ENCODE measurements at places on chromosomes 16 and 17. TPM values are rescaled to one million over a fixed set of nuclear protein-coding genes. Genes with fewer than 3 reads are reported as not detected.
A peak's percentile ranks its signal among the peaks of the same experiment; 100 is the strongest.

ABCC12 gene
- total RNA-seq = not detected

GPR139 gene
- total RNA-seq = not detected

BLTP2 gene
- total RNA-seq = 137 TPM

GDPD3 gene
- not detected for total RNA-seq

CCDC92B gene
- 0.31 TPM for total RNA-seq

DNA sequence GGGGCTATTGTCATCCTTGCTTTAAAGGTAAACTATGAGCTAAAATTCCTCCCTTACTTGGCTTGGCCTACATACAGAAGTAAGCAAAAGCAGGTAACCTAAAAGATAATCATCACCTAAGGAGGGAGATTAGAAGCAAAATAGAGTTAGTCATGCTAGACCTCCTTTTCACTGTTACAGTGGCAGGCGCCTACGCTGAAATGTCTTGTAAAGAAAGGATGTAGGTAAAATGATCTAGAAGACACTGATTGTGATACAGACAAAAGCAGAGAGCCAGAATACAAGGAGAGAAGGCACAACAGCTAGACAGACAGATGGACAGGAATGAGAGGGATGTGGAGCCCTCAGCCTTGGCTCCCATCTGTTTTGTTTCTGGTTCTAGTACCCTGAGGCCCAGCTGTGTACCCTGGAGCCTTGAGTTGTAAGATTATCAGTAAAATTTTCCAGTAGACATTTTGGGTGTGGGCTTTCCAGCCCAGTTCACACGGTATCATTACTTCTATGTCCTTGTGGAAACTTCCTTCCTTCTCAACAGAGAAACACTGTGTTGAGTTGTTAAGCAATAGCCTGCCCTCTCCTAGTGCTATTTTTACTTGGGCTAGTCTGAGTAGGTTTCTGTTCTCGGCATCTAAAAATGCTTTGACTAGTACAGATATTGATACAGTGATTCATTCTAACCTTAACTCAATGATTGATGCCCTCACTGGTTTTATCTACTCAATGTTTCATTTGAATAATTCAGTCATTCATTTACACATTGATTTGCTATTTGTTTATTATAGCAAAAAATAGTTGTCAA lies 7.7 kb upstream of the C16orf78 start:
- no peak for DNase-seq

GRCh38 chr17:38354466-38354865 lies 2.8 kb downstream of the SOCS7 start:
- DNase-seq = peak; percentile 55

DNA sequence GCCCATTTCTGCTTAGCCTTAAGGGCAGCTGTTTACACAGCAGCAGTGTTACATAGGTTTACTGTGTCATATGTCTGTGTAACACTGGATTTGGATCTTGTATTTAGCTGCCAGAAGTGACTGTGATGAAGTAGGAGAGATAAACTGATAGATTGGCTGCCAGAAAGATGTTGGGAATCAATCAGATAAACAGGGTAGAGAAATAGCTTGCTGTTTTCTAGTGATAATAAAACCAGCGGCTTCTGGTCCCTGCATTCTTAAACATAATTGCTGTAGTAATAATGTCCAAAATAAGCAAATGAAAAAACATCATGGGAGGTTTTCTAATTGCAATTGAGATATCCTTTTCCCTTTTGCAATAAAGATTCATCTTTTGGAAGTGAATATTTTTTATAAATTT lies 68.7 kb downstream of the AATF start:
- DNase-seq = no peak

DNA sequence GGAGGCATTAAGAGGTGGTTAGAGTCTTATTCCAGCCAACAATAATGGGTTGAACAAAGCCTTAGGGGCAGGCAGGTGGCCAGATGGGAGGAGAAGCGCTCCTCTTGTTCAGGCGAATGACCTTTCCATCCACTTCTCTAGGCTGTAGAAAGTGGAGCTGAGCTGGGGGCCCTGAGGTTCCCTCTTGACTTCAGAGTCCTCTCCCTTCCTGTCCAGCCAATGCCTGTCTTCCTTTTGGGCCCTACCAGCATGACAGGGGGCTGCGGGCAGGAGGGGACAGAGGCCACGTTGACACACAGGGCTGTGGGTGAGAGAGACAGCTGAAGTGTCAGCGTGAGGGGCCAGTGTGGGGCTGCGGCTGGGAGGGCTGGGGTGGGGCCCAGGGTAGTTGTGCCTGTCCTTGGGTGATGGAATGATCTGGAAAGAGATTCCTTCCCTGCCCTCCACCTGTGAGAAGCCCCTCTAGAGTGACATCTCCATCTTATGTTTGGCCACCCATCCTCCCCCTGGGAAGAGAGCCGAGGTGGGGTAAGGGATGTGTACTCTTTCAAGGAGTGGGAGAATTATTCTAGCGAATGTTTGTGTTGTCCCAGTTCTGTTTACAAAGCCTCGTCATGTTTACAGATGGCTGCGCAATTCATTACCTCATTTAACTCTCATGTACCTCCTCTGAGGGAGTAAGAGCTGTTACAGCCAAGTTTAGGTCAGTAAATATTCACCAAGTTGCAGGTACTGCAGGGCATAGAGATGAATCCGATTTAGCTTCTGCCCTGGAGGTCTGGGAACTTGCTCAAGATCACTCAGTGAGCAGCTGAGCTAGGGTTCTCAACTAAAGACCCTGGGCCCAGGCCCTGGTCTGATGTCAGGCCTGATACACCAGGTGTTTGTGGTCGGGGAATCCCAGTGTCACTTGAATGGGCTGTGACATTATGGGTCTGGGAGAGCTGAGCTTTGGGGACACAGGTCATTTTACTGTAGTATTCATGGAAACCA lies 3.3 kb downstream of the ERBB2 start:
- no peak for DNase-seq

GRCh38 chr17:34547453-34548063 lies 31.8 kb upstream of the TMEM132E start:
- no peak for DNase-seq

GRCh38 chr17:60971515-60972369 lies 294.1 kb downstream of the BCAS3 start:
- DNase-seq = peak; percentile 11

DNA sequence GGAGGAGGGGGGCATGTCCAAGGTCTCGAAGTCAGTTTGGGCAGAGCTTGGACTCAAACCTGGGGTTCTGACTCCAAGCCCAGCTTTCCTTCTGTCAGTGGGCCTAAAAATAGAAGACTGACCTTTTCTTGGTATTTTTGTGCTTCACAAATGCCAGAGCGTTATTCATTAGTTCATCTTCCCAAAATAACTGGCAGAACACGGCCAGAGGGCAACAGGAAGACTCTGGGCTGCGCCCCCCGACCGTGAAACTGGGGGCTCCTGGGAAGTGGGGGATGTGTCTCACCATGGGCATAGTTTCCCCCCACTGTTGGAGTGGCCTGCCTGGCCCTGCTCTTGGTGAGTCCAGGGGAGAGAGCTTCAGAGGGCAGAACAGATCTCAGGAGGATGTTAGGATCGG lies 94.0 kb downstream of the SOCS1 start:
- peak; percentile 95 for DNase-seq

- no peak for DNase-seq
These were observed 2.8 kb upstream of the ACSF3 start for GRCh38 chr16:89090669-89091426.

- DNase-seq = peak; percentile 32
These were observed 94.6 kb downstream of the SPECC1 start for GRCh38 chr17:20103454-20104446.

DNA sequence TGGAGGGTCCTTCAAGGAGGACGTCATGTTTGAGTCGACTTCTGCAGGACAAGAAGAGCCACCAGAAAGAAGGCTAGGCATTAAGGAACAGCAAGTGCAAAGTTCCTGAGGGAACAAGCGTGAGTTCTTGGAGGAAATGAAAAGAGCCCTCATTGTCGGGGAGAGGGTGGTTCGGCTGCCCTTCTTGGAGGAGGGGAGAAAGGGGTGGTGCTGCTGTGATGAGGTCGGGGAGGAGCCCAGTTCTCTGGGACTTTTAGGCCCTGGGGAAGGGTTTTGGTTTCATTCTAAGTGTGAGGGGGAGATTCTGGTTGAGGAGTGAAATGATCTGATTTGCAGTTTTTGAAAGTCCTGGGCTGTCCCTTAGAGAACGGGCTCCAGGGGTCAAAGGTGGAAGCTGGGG lies 4.1 kb downstream of the BICDL2 start:
- no peak for DNase-seq

DNA sequence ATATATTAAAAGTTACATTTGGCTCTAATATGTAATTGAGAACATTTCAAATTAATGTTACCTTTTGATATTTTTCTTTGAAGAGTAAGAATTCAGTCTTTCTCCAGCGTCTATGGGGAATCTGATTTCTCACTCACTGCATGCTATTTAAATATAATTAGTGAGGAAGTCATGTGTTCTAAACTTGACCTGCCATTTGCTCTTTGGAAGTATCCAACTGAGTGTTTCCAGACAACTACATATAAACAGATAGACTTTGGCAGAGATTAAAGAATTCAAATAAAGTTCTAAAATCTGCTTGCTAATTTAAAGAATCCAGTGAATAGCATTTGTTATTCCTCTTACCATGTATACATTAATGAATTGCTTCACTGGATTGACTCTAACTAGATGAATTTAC lies 23.5 kb downstream of the OMG start:
- no peak for DNase-seq

- DNase-seq = no peak
These were observed 84.6 kb downstream of the MRTFB start for GRCh38 chr16:14155572-14156190.

DNA sequence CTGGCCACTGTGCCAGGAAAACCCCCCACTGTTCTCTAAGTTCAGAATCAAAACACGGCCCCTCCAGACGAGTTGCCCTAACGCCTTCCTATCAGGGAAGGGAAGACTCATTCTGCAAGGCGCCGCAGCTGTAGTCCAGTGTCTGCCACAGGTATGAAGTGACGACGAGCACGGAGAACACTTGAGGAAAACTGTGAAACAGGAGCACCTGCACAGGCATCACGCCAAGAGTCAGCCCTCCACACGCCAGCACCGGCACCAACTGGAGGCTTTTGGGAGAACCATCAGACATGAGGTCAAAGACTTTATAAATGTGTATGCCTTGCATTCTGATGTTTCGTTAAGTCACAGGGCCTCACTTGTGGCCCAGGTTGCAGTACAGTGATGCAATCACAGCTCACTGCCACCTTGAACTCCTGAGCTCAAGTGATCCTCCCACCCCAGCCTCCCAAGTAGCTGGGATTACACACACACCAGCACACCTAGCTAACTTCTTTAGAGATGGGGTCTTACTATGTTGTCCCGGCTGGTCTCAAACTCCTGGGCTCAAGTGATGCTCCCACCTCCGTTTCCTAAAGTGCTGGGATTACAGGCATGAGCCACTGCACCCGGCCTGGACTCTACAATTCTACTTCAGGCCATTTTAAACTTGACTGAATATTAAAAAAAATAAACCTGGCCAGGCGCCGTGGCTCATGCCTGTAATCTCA lies 22.9 kb downstream of the KLHDC4 start:
- DNase-seq = no peak

DNA sequence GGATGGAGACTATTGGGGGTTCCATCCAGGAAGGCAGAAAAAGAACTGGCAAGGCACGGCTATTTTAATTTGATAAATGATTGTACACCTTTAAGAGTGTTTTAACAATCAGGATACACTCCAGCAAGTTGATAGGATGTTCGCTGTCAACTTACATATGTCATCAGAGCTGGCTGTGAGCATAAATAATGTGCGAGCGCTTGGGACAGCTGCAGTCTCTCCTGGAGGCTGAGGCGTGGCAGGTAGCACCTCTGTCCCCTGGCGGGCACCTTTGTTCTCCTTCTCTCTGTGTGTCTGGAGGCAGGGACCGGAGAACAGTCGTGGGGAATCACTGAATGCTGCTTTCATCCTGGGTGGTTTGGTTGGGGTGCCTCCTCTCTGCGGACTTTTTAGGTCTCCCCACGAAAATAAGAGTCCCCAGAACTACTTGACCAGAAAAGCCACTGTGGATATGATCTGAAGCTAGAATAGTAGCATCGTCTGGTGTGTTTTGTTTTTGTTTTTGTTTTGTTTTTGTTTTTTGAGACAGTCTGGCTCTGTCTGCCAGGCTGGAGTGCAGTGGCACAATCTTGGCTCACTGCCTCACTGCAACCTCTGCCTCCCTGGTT lies 9.4 kb downstream of the BAHCC1 start:
- peak; percentile 54 for DNase-seq

GRCh38 chr16:79786389-79786788 lies 185.9 kb upstream of the MAF start:
- DNase-seq = no peak

- no peak for DNase-seq
These were observed 3.9 kb upstream of the ZFPM1 start for GRCh38 chr16:88449267-88449561.

All from G401 (cell line).